ENCODE measurements at places on chromosomes 7 and 10.

- no peak for DNase-seq
These were observed 52.2 kb downstream of the ASB13 start for GRCh38 chr10:5614155-5614721.

- DNase-seq, result no peak
These were observed 10.6 kb upstream of the SAMD8 start for GRCh38 chr10:75100764-75101291.

GRCh38 chr7:49774459-49775064 lies 1.1 kb downstream of the VWC2 start:
- DNase-seq, result no peak

- no peak for DNase-seq
These were observed 51.6 kb downstream of the SMKR1 start for GRCh38 chr7:129553899-129554461.

DNA sequence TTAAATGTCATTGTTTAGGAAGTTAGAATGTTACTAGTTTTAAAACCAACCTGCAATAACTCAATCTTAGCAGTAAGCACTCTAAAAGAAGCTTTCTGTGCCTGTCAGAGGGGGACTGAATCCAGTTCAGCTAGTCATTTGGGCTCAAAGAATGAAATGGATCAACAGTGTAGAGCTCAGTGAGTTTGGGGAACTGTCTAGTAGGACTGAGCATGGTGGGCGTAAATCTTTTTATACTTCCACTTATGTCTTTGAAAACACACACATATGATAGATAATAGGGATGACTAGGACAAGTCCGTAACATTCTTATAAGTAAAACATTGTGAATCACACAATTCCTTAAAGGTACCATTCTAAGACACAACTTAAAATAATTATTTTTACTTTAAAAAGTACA lies 11.5 kb downstream of the GSAP start:
- no peak for DNase-seq

DNA sequence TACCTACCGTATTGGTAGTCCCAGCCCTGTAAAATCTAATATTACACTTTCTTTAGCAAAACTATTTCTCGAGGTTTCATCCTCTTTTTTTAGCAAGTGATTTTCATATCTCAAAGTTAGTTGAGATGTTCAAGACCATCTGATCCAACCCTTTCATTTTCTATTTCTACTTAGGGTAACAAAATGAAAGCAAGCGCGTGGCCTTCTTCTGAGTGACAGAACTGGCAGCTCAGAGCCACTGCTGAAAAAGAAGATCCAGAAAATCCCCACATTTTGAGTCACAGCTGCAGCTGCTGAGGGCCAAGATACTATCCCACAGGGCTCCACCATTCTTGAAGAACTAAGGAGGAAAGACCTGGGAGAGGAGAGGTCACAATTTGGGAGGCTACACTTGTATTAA lies 24.8 kb upstream of the ZNF800 start:
- DNase-seq, result no peak

GRCh38 chr7:48365010-48365409 lies 193.8 kb downstream of the ABCA13 start:
- DNase-seq, result no peak

- DNase-seq, result peak; percentile 93
These were observed at the start of gene UNC5B for GRCh38 chr10:71212318-71213126. Gene UNC5B (plus strand): TSS chr10:71212570. CDS start chr10:71212986, 416 bp downstream.

GRCh38 chr10:28434063-28434462 lies 98.9 kb upstream of the WAC start:
- no peak for DNase-seq

DNA sequence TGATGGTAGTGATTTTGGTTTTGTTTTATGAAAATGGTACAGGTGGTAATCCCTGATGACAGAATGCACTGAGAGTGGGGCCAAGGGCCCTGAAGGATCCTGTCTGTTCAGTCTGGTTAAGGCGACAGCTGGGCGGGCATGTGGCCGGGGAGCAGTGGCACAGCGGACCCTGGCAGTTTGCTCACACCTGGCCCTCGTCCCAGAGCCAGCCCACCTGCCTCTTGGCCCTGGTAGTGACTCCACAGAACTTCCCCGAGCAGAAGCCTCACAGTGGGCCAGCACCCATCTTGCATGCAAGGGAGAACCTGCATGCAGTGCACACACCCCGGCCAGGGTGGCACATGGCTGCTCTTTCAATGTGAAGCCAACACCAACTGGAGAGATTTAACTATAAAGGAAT lies 82.8 kb downstream of the ALOX5 start:
- DNase-seq, result no peak

DNA sequence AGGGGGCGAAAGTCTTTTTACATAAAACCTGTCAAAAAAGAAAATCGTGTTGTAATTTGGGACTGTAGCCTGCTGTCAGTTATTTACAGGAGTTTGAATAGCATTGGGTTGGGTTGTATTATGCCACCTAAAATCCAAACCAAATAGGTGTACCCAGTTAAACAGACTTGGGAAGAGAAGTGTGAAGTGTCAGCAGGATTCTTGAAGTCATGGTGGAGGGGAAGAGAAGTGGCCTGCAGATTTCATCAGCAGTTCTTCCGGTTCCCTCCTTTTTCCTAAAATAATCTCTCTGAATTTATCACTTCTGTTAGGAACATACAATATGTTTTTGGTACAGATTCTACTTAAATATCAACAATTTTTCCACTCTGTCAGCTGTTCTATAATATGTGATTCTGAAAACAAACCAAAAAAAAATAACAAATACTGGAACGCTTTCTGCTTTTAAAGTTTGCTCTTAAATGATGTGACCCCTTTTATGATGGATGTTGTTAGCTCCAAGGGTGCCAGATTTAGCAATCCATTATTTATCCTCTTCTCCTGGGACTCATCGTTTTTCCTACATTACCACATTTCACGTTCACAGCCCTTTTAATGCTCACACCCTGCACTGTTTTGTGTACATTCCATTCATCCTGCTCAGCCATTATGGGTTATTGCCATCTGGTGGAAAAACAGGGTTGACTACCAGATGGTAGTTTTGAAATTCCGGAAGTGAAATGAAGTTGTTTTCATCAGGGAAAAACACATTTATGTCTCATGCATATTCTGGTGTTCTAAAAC lies 18.7 kb upstream of the ARHGAP12 start:
- DNase-seq, result no peak

- DNase-seq, result no peak
These were observed 29.3 kb upstream of the PRLHR start for GRCh38 chr10:118624747-118625146.

DNA sequence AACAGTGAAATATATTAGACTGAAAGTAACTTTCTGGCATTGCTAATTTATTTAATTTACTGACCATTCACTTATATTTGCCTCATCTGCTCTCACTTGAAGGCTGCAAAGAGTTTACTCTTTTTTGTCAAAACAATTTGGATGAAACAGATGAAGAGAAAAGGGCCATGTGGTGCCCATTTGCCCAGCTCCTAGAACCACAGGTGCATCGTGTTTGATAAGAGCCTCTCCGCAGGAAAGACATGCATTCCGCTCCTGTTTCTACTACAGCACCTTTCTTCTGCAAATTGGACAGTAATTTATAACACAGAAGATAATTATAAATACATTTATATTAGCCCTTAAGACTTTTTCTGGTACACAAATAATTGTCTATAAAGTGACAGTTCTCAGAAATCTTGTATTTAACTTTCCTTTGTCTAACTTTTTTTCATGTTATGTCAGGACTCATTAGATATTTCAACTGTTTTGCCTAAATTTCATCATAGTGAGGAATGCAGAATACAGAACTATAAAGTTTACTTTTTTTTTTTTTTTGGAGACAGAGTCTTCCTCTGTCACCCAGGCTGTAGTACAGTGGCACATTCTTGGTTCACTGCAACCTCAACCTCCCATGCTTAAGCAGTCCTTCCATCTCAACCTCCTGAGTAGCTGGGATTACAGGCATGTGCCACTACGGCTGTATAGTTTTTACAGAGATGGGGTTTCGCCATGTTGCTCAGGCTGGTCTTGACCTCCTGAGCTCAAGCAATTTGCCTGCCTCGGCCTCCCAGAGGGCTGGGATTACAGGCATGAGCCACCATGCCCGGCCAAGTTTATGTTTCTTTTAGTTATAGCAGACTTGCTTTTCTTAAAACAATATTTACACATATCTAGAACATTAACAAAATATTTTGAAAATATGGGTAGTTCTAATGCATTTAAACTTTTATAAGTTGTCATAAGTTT lies 869 bp downstream of the LAMB4 start:
- DNase-seq, result no peak

- DNase-seq, result no peak
These were observed 59.7 kb downstream of the SEM1 start for GRCh38 chr7:96649981-96650380.

- DNase-seq, result no peak
These were observed 740 bp downstream of the GALNT11 start for GRCh38 chr7:152025937-152026890.

- DNase-seq, result no peak
These were observed 122.6 kb downstream of the MICU1 start for GRCh38 chr10:72503241-72503640.

DNA sequence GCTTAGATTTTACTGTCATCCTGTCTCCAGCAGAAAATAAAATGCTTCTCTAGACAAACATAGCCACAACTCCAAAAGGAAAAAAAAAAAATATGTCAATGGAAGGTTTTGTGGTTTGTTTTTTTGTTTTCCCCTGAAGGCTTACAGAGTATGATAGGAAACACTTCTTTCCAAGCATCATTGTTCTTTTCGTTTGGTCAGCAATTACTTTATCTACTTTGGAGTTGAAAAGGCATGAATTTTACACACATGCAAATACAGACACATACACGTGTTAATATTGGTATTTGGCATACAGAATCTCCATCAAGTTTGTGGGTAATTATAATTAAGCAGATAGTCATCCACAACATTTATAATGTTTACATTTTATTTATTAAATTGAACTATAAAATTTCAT lies 496.9 kb upstream of the MBL2 start:
- DNase-seq, result no peak

DNA sequence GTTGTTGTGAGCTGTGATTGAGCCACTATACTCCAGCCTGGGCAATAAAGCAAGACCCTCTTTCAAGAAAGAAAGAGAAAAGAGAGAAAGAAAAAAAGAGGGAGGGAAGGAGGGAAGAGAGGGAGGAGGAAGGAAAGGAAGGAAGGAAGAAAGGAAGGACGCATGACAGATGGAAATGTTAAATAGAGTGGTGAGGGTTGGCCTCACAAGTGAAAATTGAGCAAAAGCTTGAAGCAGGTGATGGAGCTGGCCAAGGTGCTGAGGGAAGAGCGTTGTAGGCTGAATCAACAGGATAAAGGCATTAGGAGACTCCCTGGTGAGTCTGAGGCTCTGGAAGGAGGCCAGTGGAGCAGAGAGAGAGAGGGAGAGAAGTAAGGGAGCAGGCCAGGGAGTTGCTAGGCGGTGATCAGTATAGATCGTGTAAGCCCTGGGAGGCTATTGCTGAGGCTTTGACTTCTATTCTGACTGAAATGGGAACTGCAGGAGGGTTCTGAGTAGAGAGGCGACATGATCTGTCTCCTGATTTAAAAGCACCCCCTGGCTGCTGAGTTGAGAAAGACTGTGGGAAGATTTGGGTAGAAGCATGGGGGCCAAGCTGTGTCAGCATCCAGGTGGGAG lies 26.5 kb upstream of the TMEM248 start:
- DNase-seq, result no peak

GRCh38 chr10:11573497-11573896 lies 38.0 kb downstream of the USP6NL start:
- no peak for DNase-seq

DNA sequence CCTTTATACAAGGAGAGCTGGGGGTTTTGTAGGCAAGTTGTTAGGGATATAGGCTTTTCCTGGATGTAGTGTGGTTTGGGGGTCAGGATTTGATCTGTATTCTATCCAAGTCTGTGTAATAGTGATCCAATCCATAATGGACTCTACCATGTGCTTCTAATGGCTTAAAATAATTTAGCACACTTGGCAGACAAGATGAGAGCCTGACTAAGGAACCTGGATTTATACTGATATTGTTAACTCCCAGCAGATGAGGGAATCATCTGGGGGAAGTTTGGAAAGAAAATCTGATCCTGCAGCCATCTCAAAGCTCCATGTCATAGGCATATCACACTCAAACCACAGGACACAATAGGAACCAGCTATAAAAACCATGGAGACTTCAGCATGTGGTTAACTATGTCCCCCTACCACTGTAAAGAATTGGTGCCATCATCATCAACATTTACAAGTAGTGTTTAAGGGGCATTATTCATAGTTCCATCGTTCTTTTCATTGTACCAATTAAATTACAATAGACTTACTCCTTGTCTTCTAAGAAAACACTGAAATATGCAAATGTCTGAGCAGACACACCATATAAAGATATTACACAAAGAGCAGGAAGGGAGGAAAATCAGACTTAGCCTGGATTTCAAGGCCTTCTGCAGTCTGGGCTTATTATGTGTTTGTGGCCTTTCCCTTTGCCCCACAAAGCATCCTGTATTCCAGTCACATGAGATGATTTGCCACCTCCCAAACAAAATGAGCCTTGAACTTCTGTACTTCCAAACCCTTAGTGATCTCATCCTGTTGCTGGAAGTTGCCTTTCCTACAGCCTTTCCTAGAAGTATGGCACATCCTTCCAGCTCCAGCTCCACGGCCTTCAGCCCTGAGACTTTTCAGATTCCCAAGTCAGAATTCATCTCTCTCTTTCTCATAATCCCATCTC lies 22.5 kb upstream of the HPS1 start:
- DNase-seq, result no peak

Data from left forelimb (tissue), 1 donor.